ENCODE measurements at places on chromosomes 2 and 18.

- DNase-seq, result no peak
- H3K36me3 ChIP-seq, result no peaks in the 10 kb centered on the region
- H3K4me1 ChIP-seq, result peaks cover 5% of the 10 kb centered on the region
- no peaks in the 10 kb centered on the region for H3K27me3 ChIP-seq
- no peak overlapping the region for H3K4me3 ChIP-seq
- no peak overlapping the region for H3K27ac ChIP-seq
Observed at GRCh38 chr2:159454185-159454584, 162.2 kb downstream of the BAZ2B start.

DNA sequence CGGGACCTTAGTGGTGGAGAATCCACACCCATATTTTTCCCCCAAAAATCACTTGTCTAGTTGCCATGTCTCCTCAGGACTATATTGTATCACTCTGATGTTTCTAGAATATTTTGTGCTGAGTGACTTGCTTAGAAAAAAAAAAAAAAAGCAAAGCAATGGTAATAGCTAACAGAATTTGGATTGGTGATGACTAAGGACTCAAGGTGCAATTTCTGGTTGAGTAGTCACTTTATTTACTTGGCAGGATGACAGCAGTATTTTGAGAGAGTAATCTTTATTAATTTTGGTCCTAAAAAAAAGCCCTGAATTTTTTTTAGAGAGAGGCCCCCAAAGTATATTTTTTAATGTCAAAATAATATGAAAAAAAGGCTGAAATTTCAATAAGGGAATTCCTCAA lies 32.8 kb upstream of the MYO3B start:
- H3K27ac ChIP-seq, result no peak overlapping the region
- no peaks in the 10 kb centered on the region for H3K27me3 ChIP-seq
- H3K4me1 ChIP-seq, result no peaks in the 10 kb centered on the region
- no peaks in the 10 kb centered on the region for H3K36me3 ChIP-seq
- no peak for DNase-seq
- no peak overlapping the region for H3K4me3 ChIP-seq

DNA sequence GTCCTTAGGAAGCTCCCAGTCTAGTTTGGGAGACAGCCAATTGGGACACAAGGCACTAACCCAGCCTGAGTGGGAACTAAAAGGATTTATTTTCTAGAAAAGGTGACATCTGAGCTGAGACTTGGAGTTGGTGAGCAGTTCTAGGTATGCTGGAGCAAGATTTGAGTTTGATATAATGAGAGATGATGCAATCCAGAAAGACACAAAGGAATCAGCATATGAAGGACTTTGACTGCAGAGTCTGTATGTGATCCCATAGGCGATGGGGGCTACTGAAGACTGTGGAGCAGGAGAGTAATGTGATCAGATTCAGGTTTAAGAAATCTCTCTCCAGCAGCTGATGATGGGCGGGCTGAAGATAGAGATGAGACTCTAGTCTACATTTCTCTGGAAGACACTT lies 135.1 kb upstream of the MYCN start:
- DNase-seq, result no peak
- no peak overlapping the region for H3K27ac ChIP-seq
- H3K4me1 ChIP-seq, result no peaks in the 10 kb centered on the region
- H3K4me3 ChIP-seq, result no peak overlapping the region

- H3K36me3 ChIP-seq, result no peaks in the 10 kb centered on the region
- no peak overlapping the region for H3K4me3 ChIP-seq
- H3K27ac ChIP-seq, result no peak overlapping the region
- DNase-seq, result no peak
- H3K27me3 ChIP-seq, result no peaks in the 10 kb centered on the region
Observed at GRCh38 chr2:184203661-184204060, 394.7 kb upstream of the ZNF804A start.

DNA sequence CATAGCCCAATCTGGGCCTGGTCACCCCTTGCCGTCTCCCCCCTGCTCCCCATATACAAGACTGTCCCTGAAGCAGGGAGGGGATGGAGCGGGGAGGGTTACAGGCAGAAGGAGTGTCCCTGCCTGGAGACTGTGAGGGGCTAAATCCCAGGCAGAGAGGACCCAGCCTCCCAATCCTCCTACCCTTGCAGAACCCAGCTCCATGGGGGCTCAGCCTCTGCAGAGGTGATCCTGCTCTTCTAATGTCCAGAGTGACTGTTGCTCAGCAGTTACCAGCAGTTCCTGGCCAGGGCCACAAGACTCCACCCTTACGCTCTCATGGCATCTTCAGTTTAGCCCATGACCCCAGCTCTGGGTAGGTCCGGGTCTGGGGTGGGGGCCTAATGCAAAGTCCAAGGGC lies 58.1 kb downstream of the COA5 start:
- H3K36me3 ChIP-seq, result no peaks in the 10 kb centered on the region
- no peak overlapping the region for H3K27ac ChIP-seq
- no peaks in the 10 kb centered on the region for H3K4me1 ChIP-seq
- DNase-seq, result no peak

GRCh38 chr2:201520201-201520600 lies 68.7 kb downstream of the STRADB start:
- no peak overlapping the region for H3K27ac ChIP-seq
- H3K27me3 ChIP-seq, result no peaks in the 10 kb centered on the region
- H3K4me3 ChIP-seq, result no peak overlapping the region
- no peak for DNase-seq
- H3K4me1 ChIP-seq, result no peaks in the 10 kb centered on the region

DNA sequence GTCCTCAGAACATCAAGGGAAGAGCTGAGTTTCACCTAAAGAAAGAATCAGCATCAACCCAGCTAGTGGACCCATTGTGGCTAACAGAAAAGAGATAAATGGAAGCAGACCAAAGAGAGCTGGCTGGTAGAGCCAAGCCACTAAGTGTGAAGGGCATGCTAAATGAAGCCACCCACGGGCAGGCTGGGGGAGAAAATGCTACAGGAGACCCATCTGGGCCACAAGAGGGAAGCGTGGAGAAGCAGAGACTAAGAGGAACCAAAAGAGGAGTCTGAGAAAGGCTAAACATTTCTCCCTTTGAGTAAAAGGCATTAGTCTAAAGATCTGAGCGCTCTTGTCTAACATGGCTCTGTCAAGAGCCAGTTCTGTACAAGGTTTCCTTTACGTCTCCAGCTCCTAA lies 15.8 kb downstream of the CWC22 start:
- H3K4me1 ChIP-seq, result no peaks in the 10 kb centered on the region
- H3K36me3 ChIP-seq, result no peaks in the 10 kb centered on the region

- no peaks in the 10 kb centered on the region for H3K27me3 ChIP-seq
- H3K36me3 ChIP-seq, result no peaks in the 10 kb centered on the region
- no peak for DNase-seq
Observed at GRCh38 chr2:74749432-74749831, 84.5 kb upstream of the HK2 start.

DNA sequence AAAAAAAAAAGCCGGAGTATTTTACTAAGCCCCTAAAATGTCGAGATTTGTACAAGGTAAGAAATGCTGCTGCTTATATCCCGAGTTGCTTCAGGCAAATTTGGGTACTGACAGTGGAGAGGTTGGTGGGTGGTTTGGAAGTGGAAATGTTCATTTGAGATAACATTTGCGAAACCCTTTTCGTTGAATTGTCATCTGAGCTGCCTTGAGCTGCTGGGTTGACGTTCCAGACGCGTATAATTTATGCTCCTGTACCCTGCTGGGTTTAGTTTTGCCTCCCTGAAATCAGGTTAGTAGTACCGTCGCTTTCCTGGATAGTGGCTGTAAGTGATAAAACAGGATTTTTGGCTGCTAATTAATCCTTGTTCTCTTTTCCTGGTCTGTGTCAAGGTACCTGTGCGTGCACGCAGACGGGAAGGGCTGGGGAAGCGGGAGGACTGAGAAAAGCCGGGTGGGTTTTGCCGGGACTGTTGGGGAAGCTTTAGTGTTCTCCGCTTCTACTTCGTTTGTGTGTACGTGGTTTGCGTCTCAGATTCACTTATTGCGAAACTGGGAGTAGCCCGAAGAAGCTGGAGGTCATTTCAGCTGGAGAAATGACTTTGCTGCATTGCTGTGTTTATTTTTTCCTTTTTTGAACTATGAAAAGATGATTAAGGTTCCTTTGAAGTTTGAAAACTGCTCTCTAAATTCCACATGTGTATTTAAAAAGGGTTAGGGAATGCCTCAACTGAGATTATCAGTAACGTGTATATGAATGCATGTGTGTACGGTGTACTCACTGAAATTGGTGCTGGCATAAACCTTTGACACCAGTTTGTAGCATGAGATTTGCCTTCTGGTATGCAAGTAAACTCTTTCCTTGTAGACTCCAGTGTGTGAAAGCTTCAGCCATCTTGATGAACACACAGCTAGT lies 709 bp downstream of the UGP2 start:
- peak overlapping the region; percentile 97 for H3K27ac ChIP-seq
- H3K27me3 ChIP-seq, result no peaks in the 10 kb centered on the region
- H3K4me3 ChIP-seq, result peak overlapping the region; percentile 78
- peak; percentile 40 for DNase-seq

- no peaks in the 10 kb centered on the region for H3K36me3 ChIP-seq
- H3K4me1 ChIP-seq, result peaks cover 7% of the 10 kb centered on the region
- H3K27me3 ChIP-seq, result no peaks in the 10 kb centered on the region
- H3K27ac ChIP-seq, result no peak overlapping the region
Observed at GRCh38 chr2:64115808-64116598, 28.2 kb downstream of the PELI1 start.

DNA sequence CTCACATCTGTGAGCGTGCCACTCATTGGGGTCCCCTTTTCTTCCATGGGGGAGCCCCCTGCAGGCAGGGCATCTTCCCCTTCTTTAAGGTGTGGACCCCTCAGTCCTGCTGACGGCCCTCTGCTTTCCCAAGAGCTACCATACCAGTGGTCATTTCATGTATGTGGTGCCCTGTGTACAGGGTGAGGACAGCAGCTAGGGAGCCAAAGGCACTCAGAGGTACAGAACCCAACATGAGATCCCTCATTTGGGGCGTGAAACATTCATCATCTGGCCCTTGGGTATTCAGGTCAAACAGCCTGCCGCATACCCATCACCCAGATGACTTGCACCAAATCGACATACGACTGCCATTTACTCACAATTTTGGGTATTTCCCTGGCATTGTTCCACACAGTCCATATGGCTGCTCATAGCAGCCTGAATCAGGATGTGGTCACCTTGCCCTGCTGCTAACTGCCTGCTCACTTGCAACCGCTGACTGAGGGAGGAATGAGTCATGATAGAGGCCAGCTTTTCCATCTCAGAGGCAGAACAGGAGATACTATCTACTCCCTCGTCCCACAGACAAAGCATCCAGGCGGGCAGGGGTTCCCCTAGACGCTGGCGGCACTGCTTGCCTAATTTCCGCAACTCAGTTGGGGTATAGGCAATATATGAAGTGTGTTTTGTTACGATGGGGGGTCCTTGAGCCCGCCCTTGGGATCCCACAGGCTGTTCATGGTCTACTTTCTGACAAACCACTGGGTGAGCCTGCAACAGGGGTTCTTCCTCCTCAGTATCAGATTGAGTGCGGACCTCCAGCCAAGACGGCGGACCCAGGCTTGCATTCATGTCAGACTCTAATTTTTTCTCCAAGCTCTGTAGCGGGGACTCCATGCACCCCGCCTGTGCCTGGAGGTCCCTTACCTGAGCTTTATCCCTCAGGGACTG lies 228.6 kb downstream of the SATB2 start:
- no peaks in the 10 kb centered on the region for H3K27me3 ChIP-seq
- no peak for DNase-seq
- H3K27ac ChIP-seq, result no peak overlapping the region

DNA sequence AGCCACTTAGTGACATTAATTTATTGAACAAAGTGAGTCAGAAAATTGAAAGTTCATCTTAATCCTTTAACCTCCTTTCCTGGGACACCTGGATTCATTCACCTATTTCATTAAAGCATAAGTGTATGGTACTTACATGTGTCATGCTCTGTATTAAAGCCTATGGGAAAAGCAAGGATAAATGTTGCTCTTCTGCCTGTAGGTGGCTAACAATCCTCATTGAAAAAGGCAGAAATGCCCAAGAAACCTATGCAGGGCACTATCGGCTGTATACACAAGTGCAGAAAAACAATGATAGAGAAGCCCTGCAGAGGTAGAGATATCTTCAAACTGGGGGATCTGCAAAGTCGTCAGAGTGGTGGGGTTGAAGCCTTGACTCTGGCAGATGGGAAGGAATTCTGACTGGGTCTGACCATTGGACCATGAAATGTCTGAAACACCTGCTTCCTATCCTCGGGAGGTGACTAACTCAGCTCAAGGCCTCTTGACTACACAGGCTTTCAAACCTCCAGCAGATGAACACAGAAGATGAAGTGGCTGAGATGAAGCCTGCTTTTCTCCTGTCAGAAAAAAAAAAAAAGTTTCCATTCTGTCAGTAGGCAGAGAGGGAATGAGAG lies 83.1 kb downstream of the DCC start:
- H3K36me3 ChIP-seq, result no peaks in the 10 kb centered on the region
- DNase-seq, result no peak
- no peaks in the 10 kb centered on the region for H3K4me1 ChIP-seq
- no peak overlapping the region for H3K4me3 ChIP-seq

DNA sequence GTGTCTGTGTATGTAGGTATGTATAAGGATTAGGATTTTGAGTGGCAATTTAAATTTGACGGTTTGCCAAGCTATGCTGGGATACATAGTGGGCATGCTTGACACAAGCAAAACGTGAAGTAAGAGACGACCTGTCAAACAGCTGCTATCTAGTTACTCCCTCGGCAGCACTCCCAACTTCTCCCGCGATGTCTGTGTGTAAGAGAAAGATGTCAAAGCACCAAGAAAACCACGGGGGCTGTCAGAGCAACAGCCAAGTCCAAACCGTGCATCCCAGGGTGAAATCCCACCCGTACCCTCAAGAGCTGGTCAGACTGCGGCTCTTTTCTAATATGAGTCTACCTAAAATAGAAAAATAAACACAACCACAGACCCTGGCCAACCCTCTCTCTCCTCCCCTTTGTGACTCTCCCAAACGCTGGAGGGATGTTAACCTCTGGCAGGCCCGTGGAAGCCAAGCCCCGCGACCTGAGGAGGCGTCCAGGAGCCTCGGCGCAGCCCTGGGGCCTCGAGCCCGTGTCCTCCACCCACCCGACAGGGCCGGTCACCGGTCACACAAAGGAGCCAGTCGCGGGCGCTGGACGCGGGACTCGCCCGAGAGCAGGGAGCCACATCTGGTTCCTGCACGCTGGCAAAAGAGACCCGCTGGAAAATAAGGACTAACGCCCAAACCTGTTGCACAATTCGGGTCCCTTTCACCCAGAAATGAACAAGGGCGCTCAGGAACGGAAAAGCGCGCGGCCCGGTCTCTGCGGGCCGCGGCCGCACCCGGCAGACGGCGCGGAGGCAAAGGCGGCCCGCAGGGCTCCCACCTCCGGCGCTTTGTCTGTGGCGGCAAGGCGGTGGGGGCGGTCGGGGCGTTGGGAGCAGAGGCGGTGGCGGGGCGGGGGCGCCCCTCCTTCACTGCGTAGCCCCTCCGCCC lies 925 bp downstream of the SESTD1 start:
- no peaks in the 10 kb centered on the region for H3K4me1 ChIP-seq
- peak overlapping the region; percentile 56 for H3K4me3 ChIP-seq
- H3K36me3 ChIP-seq, result no peaks in the 10 kb centered on the region

DNA sequence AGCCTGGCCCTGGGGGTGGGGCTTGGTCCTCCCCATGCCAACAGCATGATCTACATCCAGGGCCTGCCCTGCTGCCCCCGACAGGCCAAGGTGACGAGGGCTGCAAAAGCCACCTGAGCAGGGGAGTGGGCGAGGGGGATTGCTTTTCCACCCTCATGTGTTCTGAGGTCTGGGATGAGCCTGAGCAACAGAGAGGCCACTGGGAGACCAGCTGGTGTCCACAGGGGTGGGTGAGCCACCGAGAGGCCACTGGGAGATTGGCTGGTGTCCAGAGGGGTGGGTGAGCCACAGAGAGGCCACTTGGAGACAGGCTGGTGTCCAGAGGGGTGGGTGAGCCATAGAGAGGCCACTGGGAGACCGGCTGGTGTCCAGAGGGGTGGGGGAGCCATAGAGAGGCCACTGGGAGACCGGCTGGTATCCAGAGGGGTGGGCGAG lies 147.4 kb upstream of the GPC1 start:
- no peak overlapping the region for H3K4me3 ChIP-seq
- H3K4me1 ChIP-seq, result no peaks in the 10 kb centered on the region
- H3K27me3 ChIP-seq, result no peaks in the 10 kb centered on the region
- no peak overlapping the region for H3K27ac ChIP-seq

All from uterus (tissue), 4 donors.